ENCODE measurements at places on chromosomes 12 and 14.

GRCh38 chr12:55681142-55682077 lies 26.3 kb downstream of the ITGA7 start:
- DNase-seq, result no peak

DNA sequence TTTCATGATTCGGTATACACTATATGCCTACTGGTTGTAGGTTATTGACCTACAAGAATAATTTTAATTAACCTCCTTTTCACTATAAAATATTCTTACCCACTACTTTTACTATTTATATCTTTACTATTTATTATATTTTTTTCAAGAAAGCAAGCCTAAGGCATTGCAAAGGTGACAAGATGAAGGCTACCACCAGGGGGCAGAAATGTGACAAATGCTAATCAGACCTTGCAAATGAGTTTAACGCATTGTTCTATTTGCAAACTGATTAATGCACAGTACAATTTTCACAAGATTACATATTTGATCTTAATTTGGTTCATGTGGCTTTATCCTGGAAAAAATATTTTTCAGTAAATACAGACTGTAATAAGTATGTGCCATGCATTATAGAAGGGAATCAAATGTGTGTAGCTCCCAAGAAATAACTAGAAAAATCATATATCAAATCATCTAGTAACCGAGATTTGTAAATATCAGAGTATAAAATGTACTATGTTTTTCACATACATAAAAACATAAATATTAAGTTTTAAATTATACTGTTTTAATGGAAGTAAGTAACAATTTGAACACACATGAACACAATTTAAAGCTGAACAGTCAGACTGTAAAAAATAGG lies 107.0 kb downstream of the ADAMTS20 start:
- DNase-seq, result no peak

DNA sequence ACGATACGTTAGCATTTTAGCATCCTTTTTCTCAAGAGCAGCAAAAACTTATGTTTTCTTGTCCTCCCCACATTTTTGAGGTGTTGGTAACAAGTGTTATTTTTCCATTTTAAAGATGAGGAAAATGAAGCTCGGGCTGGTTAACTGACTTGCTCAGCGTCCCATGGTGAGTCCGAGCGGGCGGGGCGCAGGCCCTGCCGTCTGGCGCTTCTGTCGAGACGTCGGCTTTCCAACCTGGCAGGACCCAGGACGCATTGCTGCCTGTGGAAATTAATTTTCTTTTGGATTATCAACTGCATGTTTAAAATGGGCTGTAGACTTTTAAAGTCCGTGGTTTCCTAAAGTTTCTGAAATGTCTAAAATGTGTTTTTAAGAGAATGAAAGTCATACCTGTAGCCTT lies 30.4 kb downstream of the XRCC3 start:
- no peak for DNase-seq

- no peak for DNase-seq
These were observed 1358.8 kb upstream of the TMEM132C start for GRCh38 chr12:126907900-126908764.

- no peak for DNase-seq
These were observed 2.4 kb downstream of the WASHC3 start for GRCh38 chr12:102059343-102059742.

- no peak for DNase-seq
These were observed 8.0 kb downstream of the ETV6 start for GRCh38 chr12:11657511-11657910.

DNA sequence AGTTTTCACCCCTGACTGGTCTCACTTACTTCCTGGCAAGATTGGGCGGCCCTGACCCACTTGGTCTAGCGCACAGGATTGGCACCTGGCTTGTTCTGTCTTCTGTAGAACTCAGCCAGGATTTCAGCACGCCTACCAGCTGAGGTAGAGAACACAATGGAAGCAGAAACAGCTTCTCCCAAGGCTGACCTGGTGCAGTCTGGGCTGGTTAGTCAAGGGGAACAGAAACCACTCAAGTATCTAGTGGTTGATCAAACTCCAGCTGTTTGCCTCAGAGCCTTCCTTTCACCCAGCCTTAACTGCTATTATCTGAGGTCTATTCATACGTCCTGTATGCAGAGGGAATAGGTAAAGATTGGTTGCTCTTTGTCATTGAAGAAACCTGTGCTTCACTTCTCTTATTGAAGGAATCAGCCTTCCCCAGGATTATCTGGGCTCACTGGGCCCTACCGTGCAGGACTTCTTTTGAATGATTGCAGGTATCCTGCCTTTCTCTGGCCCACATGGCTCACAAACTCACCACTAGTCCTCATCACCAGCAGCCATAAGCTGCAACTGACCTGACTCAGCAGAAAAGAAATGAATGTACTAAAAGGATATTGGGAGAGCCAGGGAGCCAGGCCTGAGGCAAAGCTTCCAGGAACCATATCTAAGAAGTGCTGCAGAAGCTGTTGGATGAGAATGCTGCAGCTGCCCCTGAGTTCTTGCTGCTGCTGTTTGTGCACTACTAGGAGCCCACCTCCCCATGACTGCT lies 2.5 kb upstream of the PLEKHD1 start:
- DNase-seq, result no peak

- DNase-seq, result no peak
These were observed 166.7 kb upstream of the HIF1A start for GRCh38 chr14:61528591-61529021.

DNA sequence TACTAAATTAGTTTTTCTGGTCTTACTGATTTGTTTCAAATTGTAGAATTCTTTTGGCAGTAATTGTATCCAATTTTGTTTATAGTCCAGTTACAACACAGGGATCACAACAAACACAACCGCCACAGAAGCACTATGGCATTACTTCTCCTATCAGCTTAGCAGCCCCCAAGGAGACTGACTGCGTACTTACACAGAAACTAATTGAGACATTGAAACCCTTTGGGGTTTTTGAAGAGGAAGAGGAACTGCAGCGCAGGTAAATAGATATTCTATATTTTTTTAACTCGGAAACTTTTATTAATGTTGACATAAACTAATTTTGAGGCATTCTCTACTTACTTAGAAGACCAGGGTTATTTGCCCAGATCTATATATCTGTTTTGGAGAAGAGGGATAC lies 17.8 kb downstream of the PAPOLA start:
- no peak for DNase-seq

DNA sequence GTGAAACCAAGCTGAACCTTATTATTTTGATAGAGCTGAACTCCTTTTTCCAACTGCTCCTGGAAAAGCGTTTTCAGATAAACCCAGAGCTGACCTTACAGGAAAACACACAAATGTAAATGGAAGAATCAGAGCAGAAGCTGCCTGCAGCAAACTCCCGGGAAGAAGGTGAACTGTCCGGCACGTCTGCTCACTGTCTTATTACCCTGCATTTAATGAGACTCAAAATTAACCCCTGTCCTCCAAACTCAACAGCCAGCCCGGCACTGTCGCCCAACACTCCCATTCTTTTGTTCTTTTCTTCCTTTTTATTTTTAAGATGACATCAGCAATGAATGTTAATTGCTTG lies 1046.9 kb upstream of the FLRT2 start:
- no peak for DNase-seq

GRCh38 chr14:82725213-82725612 lies 1191.6 kb upstream of the SEL1L start:
- no peak for DNase-seq

GRCh38 chr14:99524804-99525698 lies 43.8 kb downstream of the CCNK start:
- peak; percentile 70 for DNase-seq

Measured in posterior cingulate gyrus (tissue), 11 donors.